ENCODE measurements at places on chromosomes 11 and 22.

GRCh38 chr11:35365961-35366360 lies 53.4 kb downstream of the SLC1A2 start:
- no peak for DNase-seq

DNA sequence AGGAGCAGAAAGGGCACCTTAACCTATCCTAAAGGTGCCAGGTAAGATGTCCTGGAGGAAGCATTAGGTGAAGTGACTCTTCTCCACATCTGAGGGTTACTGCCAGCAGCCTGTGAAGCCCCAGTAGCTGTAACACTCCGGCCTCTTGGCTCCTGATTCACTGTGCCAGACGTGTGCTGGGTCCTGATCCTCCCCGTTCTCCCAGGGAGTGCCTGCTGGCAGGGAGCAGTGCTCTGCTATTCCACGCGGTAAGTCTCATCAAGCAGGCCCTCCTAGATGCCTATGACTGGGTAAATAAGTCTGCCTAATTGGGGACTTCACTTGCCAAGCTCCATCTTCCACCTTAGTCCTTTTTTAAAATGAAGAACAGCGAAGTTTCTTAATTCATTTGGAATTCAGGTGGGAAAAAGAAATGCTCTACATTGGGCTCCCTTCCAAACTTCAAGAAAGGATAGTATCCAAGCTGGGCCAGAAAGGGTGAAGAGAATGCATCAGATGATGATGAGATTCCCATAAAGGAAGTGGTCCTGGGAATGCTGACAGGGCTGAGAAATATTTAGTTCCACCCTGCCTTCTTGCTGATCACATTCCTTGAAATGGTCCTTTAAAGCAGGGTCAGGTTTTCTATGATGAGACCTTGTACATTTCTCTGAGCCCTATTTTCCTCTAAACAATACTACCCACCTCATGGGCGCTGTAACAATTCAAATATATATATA lies 188.0 kb downstream of the MAML2 start:
- peak; percentile 33 for DNase-seq

DNA sequence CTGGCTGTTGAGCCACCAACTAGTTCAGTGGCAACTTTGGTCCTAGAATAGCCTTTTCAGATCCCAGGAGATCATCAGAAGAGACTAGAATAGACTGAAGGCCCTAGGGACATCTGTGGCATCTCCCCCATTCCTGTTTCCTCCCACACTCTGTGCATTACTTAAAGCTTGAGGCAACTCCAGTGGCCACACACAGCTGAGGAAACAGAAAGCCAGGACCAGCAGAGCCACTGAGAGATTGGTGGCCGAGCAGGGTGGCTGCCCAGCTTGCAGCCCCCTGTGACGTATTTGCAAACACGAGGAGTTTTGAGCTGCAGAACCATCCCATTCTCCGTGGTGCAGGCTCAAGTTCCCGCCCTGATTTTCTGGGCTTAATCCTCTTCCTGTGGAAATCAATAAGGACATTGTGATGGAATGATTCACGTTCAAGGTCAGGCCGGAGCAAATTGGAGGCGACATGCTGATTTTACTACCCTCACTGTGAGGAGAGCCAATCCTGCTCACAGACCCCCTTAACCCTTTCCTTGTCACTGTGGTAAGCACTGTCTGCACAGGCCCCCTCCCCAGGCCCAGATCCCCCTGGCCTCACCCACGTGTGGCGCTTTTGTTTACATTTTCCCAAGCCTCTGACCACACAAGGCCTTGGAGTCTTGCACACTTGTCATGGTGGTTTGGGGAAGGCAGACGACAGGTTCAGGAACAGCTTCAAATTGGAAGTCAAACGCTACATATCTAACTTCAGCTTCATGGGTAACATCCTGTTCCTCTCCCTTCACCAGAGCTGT lies 69.1 kb upstream of the MYOD1 start:
- no peak for DNase-seq

- DNase-seq, result no peak
These were observed 95.6 kb downstream of the AMBRA1 start for GRCh38 chr11:46498179-46498578.

GRCh38 chr11:27720277-27720830 lies 20.1 kb upstream of the BDNF start:
- DNase-seq, result no peak

GRCh38 chr11:2801711-2802388 lies 83.7 kb downstream of the CDKN1C start:
- peak; percentile 2 for DNase-seq

DNA sequence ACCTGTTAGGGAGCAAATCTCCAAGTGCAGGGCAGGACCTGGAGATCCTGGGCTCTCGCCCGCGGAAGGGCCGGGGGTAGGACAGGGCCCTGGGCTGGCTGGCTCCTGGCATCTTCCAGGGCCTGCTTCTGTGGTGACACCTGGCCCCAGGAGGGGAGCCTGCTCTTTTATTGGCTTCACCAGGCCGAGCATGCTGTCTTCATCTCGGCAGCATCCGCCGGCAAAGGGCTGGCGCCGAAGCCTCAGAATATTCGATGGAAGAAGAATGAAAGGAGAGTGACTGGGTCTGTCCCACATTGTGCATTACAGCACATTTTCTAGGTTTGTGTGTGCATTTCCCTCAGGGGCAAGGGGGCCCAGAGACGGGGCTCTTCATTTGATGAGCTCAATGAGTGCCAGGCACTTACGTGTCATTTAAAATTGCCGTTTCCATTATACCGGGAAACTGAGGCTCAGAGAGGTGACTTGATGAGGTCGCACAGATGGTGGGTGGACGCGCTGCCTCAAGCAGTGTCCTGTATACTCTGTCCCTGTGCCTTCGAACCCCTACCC lies 70.0 kb downstream of the RBX1 start:
- DNase-seq, result peak; percentile 18

DNA sequence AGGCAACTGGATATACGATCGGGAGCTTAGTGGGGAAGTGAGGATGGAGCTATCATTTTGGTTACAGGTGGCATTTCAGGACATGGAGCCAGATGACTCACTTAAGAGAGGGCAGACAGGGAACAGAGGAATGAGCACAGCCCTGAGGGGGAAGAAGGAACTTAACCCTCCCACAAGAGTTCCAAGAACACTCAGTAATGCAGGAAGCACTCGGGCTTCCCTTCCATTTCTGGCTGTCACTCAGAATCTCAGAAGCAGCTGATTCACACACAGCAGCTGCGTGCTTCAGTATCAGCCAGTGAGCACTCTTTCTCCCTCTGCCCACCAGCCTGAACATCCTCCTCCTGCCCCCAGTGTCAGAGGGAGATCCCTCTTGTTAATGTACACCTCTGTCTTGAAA lies 34.8 kb downstream of the EFCAB6 start:
- no peak for DNase-seq

GRCh38 chr11:19592842-19593241 lies 119.8 kb upstream of the NAV2 start:
- DNase-seq, result no peak

DNA sequence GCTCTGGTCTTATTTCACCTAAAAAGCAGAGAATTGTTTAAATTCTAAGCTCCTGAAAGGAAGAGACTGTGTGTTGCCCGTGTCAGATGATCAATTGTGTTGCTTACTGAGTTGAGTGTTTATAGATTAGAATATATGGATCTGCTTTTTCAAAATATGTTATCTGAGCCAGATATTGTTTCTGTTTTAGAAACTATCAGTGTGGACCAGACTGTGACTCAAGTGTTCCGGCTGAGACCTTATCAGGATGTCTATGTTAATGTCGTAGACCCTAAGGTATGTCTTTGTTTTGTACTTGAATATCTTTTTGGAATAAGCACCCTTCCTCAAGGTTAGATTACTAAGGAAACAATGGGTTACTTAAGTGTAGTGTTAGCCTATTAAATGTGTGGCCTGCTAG lies 11.0 kb downstream of the DEPDC5 start:
- no peak for DNase-seq

DNA sequence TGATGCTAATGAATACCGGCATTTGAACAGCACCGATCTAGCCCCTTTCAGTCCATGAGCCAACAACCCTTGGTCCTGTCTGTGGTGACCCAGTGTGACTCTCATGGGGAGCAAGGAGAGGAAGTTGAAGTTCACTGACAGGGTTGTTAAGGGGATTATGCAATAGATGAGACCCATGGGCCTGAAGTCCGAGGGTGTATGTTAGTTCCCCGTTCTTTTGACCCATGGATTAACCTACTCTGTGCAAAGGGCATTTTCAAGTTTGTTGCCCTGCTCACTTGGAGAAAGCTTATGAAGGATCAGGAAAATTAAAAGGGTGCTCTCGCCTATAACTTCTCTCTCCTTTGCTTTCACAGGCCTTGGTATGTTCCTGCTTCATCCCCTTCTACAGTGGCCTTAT lies 4.9 kb downstream of the PNPLA3 start:
- no peak for DNase-seq

GRCh38 chr11:24594401-24594800 lies 97.5 kb downstream of the LUZP2 start:
- DNase-seq, result no peak

GRCh38 chr22:23090457-23090835 lies 20.1 kb downstream of the GNAZ start:
- DNase-seq, result no peak

GRCh38 chr11:43558556-43559127 lies 121.9 kb upstream of the HSD17B12 start:
- DNase-seq, result no peak

DNA sequence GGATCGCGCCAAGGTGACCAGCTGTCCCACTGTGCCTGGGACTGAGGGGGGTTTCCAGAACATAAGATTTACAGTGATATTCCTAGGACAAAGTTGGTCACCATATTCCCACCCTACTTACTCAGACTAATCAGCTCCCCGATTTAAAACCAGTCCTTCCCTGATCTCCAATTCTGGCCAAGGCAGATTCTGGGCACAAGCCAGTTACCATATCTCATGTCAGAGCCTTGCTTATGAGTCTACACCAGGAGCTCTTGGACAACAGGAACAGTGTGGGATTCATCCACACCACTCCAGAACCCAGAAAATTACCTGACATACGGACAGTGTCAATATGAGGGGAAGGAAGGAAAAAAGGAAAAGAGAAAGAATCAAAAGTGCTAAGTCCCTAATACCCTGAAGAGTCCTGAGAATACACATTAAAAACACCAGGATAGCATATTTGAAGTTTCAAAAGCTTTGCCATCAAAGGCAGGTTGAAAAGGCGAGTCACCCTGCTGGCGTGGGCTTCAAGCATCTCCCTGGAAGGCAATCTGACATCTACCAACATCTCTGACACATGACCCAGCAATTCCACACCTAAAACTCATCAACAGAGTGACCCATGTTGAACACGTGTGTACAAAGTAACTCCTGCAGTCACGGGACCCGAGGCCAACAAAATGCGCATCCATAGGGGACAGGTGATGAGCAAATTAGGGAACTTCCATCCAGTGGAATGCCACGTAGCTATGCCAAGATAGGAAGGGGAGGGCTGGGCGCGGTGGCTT lies 8.0 kb upstream of the IL2RB start:
- no peak for DNase-seq

DNA sequence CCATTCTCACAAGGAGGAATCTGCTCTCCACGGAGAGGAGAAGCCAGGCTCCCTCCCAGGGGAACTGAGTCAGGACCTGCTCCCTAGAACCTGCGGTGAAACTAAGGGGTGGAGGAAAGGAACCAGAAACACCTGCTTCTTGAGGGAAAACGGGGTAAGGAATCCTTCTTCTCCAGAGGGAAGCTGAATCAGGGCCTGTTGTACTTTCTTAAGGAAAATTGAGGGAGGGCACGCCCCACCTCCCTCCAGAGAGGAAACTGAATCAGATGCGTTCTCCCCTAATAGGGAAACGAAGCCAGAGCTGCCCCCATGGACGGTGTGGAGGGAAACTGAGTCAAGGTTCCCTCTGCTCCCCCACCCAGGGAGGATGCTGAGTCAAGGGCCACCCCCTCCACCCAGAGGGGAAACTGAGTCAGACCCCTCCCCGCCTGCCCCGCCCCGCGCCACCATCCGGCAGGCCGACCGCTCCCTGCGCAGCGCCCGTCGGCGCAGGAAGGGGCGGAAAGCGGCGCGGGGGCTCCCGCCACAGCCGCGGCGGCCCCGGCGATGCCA lies 393 bp downstream of the RELA start:
- DNase-seq, result no peak

GRCh38 chr11:114758627-114759026 lies 80.3 kb downstream of the NXPE2 start:
- DNase-seq, result no peak

DNA sequence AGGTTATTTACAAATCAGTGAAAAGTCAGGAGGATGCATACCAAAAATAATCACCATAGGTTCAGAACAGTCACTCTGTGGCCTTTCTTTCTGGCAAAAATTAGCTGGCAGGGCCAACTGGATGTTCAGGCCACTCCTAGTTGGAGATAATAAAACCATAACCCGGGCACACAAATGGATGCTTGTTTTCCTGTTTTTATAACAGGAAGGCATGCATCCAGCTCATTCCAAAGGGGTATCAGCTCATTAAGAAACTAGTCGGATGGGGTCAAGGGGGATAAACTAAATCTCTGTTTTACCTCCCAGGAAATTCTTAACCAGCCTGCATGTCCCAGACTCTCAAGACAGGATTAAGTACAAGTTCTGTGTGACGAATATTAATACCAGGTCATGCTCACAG lies 81.0 kb downstream of the FBXO7 start:
- DNase-seq, result no peak

GRCh38 chr22:49601614-49602321 lies 225.9 kb downstream of the BRD1 start:
- DNase-seq, result no peak

Data from BE2C (cell line).